ENCODE measurements at places on chromosomes 7 and 10. TPM values are rescaled to one million over a fixed set of nuclear protein-coding genes. Genes with fewer than 3 reads are reported as not detected.
A peak's percentile ranks its signal among the peaks of the same experiment; 100 is the strongest.

- H3K4me3 ChIP-seq, result no peak overlapping the region
- no peaks in the 10 kb centered on the region for H3K36me3 ChIP-seq
- no peak for DNase-seq
- no peaks in the 10 kb centered on the region for H3K4me1 ChIP-seq
- no peak overlapping the region for H3K27ac ChIP-seq
These were observed 57.9 kb downstream of the ZNF438 start for GRCh38 chr10:30973737-30974136.

MBL2 gene
- 0.46 TPM for total RNA-seq

DNA sequence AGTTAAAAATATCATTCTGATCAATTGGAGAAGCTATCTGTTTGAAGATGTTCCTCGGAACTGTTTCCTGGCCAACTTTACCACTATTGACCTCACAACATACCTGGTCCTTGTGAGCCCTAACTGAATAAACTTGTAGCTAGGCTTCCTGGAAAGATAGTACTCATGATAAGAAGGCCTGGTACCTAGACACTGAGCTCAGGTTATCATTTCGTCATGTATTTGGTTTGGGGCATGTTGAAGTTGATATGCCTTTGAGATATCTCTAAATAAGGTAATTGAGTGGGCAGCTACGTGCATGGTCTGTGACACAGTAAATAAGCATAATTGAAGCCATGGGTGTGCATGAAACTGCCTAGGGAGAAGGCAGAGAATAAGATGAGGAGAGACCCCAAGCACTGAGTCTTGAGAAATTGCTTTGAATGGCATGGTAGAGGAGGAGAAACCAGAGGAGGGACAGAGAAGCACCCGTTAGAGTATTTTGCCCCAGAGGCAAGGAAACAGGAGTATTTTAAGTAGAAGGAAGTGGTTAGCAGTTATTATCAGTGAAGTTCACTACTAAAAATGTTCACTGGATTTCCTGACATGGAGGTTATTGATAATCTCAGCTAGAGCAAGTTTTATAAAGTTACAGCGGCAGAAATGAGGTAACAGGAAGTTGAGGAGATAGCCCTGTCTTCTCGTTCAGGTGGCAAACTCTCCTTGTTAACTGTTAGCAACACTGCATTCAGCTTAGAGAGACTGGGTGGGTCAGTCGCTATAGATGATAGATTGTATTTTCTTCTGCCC lies 55.6 kb downstream of the CC2D2B start:
- H3K27me3 ChIP-seq, result no peaks in the 10 kb centered on the region
- no peak overlapping the region for H3K4me3 ChIP-seq
- no peaks in the 10 kb centered on the region for H3K4me1 ChIP-seq
- no peak for DNase-seq

DNA sequence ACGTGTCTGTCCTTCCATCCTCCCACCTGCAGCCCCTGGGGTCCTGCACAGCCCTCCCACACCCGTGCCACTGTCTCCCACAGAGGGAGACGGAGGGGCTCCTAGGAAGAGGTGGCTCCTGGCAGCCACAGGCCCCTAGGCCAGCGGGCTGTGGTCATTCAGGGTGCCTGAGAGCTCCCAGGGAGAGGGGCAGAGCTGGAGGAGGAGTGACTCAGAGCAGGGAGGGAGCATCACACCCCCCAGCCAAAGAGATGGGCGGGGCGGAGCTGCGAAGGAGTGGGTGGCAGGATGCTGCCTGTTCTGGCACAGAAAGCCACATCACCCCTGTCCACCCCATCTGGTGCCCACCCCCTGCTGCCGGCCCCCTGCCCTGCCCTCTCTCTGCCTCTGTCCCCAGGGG lies 50.5 kb downstream of the STK32C start:
- no peak overlapping the region for H3K4me3 ChIP-seq
- no peak for DNase-seq
- H3K27ac ChIP-seq, result no peak overlapping the region
- no peaks in the 10 kb centered on the region for H3K36me3 ChIP-seq
- no peaks in the 10 kb centered on the region for H3K27me3 ChIP-seq

DNA sequence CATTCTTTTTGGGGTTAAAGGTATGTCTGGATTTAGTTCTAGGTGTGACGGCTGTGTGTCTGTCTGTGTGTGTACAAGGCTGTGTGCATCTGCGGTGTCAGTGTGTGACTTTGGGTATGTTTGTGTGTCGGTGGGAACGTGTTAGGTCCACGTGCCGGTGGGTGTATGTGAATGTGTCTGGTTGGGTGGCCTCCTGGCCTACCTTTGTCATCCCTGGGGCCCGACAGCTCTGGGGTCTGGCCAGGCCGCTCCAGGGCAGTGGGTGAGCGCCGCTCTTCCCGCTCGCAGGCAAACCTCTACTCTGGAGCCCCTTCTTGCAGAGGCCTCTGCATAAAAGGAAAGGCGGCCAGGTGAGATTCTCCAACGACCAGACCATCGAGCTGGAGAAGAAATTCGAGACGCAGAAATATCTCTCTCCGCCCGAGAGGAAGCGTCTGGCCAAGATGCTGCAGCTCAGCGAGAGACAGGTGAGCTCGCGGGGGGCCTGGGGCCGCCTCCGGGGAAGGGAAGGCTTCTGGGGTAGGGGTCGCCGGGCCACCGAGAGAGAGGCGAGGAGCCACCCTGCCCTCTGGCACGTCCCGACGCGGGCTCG lies 2.4 kb downstream of the HHEX start:
- peak overlapping the region; percentile 11 for H3K27ac ChIP-seq
- peak; percentile 20 for DNase-seq
- peaks cover 32% of the 10 kb centered on the region for H3K4me1 ChIP-seq
- H3K27me3 ChIP-seq, result no peaks in the 10 kb centered on the region

DNA sequence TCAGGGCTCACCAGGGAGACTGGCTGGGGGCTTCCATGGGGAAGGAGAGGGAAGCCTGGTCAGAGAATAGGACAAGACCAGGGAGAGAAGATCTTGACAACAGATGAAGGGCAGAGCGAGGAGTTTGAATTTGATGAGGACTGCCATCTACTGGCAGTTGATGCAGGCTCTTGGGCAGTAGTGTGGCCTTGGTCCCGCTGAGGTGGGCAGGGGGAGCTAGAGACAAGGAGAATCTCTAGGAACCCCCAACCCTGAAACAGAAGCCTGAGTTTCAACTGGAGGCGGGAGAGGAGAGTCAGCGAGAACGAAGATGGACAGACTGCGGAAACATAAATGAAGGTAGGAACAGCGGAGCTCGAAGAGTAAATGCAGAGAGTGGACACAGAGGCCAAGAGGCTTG lies 81.0 kb downstream of the PPP1R3C start:
- H3K4me3 ChIP-seq, result no peak overlapping the region
- H3K36me3 ChIP-seq, result no peaks in the 10 kb centered on the region
- DNase-seq, result peak; percentile 44
- H3K27me3 ChIP-seq, result no peaks in the 10 kb centered on the region
- peaks cover 7% of the 10 kb centered on the region for H3K4me1 ChIP-seq
- H3K27ac ChIP-seq, result no peak overlapping the region

DNA sequence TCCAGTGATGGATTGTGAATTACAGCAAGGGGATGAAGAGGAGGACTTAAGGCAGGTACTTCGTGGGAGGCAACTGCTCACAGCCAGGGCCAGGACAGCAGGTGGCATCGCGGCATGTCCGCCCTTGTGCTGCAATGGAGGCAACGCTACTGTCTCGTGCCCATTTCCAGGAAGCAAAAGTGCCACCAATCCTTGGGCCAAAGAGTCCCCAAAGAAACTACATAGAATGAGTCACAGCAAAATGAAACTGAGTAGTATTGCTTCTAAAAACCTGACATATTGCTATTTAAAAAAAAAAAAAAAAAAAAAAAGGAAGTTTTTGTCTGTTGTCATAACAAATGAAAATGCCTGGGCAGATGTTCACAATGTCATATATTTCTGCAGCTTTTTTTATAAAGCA lies 46.6 kb downstream of the RSU1 start:
- H3K36me3 ChIP-seq, result no peaks in the 10 kb centered on the region
- no peak for DNase-seq

DNA sequence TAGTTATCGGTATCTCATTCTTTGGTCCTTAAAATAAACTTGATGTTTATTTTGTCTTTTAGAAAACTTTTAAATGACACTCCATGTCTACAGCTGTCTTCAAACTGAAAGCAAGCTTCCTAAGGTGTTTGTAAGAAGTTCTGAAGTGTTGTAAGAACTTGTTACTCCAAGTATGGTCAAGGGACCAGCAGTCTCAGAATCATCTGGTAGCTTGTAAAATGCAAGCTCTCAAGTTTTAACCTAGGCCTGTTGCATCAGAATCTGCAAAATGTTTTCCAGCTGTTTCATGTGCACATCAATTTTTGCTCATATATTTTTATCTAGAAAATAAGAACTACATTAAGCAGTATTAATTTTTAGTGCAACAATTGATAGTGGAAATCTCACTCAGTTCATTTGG lies 104.1 kb downstream of the THSD7A start:
- no peaks in the 10 kb centered on the region for H3K27me3 ChIP-seq
- no peaks in the 10 kb centered on the region for H3K4me1 ChIP-seq
- DNase-seq, result no peak
- no peak overlapping the region for H3K27ac ChIP-seq
- H3K4me3 ChIP-seq, result no peak overlapping the region
- H3K36me3 ChIP-seq, result no peaks in the 10 kb centered on the region

- no peak overlapping the region for H3K27ac ChIP-seq
- no peak overlapping the region for H3K4me3 ChIP-seq
- no peak for DNase-seq
- no peaks in the 10 kb centered on the region for H3K27me3 ChIP-seq
These were observed 48.4 kb upstream of the CYTH3 start for GRCh38 chr7:6320791-6321190.

- no peaks in the 10 kb centered on the region for H3K4me1 ChIP-seq
- no peak overlapping the region for H3K4me3 ChIP-seq
- H3K27ac ChIP-seq, result no peak overlapping the region
These were observed 45.6 kb downstream of the CHRM2 start for GRCh38 chr7:136914016-136914415.

DNA sequence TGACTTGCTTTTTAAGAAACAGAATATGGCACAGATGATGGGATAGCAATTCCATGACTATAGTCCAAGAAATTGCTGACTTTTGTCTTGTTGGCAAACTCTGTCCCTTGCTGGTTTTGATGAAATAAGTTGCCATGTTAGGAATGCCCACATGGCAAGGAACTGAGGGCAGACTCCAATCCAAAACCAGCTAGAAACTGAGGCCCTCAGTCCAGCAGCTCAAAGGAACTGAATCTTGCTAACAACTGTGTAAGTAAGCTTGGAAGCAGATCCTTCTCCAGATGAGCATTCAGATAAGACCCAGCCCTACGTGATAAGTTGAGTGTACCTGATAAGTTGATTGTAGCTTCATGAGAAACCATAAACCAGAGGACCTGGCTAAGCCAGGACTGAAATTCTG lies 64.3 kb upstream of the BMPER start:
- no peak overlapping the region for H3K4me3 ChIP-seq
- H3K4me1 ChIP-seq, result no peaks in the 10 kb centered on the region
- no peak overlapping the region for H3K27ac ChIP-seq

- H3K27me3 ChIP-seq, result no peaks in the 10 kb centered on the region
- no peaks in the 10 kb centered on the region for H3K36me3 ChIP-seq
- H3K4me3 ChIP-seq, result no peak overlapping the region
- no peak for DNase-seq
- H3K27ac ChIP-seq, result no peak overlapping the region
These were observed 356.8 kb downstream of the PLXDC2 start for GRCh38 chr10:20173046-20173445.

- H3K36me3 ChIP-seq, result peaks cover 6% of the 10 kb centered on the region
- DNase-seq, result no peak
- H3K27me3 ChIP-seq, result no peaks in the 10 kb centered on the region
- H3K4me1 ChIP-seq, result 0 out of 2 replicates have a peak, but pooled peaks cover 3% of the 10 kb centered on the region
- H3K4me3 ChIP-seq, result peak overlapping the region; percentile 58
- peak overlapping the region; percentile 84 for H3K27ac ChIP-seq
These were observed 529 bp downstream of the HPS1 start for GRCh38 chr10:98446151-98446660.

- H3K4me3 ChIP-seq, result no peak overlapping the region
- DNase-seq, result peak; percentile 88
- no peaks in the 10 kb centered on the region for H3K27me3 ChIP-seq
- H3K4me1 ChIP-seq, result peaks cover 38% of the 10 kb centered on the region
- H3K27ac ChIP-seq, result peak overlapping the region; percentile 99
These were observed 250.8 kb downstream of the CCDC3 start for GRCh38 chr10:12750526-12751201.

PVRIG gene
- total RNA-seq, result not detected

GRCh38 chr10:115049960-115050359 lies 43.2 kb upstream of the ATRNL1 start:
- H3K4me1 ChIP-seq, result peaks cover 15% of the 10 kb centered on the region
- no peaks in the 10 kb centered on the region for H3K36me3 ChIP-seq
- DNase-seq, result no peak

LBX1 gene
- total RNA-seq, result not detected

GALNT17 gene
- total RNA-seq, result not detected

- H3K4me1 ChIP-seq, result no peaks in the 10 kb centered on the region
- H3K36me3 ChIP-seq, result no peaks in the 10 kb centered on the region
- H3K4me3 ChIP-seq, result no peak overlapping the region
- no peak for DNase-seq
These were observed 47.7 kb downstream of the LRGUK start for GRCh38 chr7:134174795-134175261.

DNA sequence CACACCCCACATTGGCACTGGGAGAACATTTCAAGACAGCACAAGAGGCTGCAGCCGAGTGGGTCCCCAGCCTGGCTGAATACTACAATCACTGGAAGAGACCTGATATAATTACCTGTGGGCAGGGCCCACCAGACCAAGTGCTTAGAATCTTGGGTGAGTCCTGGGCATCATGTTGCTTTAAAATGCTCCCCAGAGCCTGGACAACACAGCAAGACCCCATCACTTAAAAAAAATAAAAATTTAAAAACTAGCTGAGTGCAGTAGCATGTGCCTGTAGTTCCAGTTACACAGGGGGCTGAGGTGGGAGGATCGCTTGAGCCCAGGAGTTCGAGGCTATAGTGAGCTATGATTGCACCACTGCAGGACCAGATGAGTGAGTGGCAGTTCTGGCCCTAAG lies 28.1 kb downstream of the FAM171A1 start:
- DNase-seq, result no peak
- H3K36me3 ChIP-seq, result no peaks in the 10 kb centered on the region
- peaks cover 19% of the 10 kb centered on the region for H3K4me1 ChIP-seq
- H3K27me3 ChIP-seq, result no peaks in the 10 kb centered on the region
- H3K4me3 ChIP-seq, result no peak overlapping the region

SPDYE2B gene
- not detected for total RNA-seq

GRCh38 chr7:36129048-36129534 lies 24.0 kb upstream of the EEPD1 start:
- H3K4me1 ChIP-seq, result no peaks in the 10 kb centered on the region
- no peaks in the 10 kb centered on the region for H3K27me3 ChIP-seq
- no peaks in the 10 kb centered on the region for H3K36me3 ChIP-seq

DNA sequence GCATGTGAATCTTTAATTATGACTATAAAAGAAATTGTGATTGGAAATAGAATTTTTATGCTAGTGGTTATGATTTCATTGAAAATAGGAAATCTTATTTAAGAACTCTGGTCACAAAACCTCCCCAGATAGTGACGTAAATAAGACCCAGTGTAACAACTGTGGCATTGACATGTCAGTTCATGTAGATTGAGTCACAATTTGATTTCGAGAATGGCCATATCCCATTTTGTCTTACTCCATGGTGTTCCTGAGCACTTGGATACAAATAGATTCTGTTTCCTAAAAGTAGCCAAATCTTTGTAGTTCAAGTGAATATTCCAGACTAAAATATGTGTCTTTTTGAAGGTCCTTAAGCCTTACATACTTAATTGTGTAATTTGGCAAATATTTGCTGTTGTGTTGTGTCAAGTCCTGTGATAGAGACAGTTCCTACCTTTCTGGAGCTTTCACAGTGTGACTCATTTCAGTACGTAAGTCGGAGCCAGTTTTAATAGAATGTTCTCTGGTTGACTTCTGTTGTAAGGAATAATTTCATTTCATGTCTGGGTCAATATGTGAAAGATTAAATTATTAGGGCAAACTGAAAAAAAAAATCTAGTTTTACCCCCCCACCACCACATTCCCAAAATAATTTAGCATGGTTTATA lies 37.1 kb upstream of the TOMM7 start:
- no peaks in the 10 kb centered on the region for H3K4me1 ChIP-seq
- H3K27me3 ChIP-seq, result no peaks in the 10 kb centered on the region
- peaks cover 3% of the 10 kb centered on the region for H3K36me3 ChIP-seq
- no peak overlapping the region for H3K27ac ChIP-seq
- no peak overlapping the region for H3K4me3 ChIP-seq
